Activated naive CD4-positive, alpha-beta T cell (primary cell): ENCODE measurements at places on chromosomes 2 and 18.

- no peak for DNase-seq
These were observed 191.2 kb upstream of the LRRTM4 start for GRCh38 chr2:77713412-77713811.

- DNase-seq, result peak; percentile 49
These were observed 606 bp downstream of the AGBL5 start for GRCh38 chr2:27051902-27052645.

DNA sequence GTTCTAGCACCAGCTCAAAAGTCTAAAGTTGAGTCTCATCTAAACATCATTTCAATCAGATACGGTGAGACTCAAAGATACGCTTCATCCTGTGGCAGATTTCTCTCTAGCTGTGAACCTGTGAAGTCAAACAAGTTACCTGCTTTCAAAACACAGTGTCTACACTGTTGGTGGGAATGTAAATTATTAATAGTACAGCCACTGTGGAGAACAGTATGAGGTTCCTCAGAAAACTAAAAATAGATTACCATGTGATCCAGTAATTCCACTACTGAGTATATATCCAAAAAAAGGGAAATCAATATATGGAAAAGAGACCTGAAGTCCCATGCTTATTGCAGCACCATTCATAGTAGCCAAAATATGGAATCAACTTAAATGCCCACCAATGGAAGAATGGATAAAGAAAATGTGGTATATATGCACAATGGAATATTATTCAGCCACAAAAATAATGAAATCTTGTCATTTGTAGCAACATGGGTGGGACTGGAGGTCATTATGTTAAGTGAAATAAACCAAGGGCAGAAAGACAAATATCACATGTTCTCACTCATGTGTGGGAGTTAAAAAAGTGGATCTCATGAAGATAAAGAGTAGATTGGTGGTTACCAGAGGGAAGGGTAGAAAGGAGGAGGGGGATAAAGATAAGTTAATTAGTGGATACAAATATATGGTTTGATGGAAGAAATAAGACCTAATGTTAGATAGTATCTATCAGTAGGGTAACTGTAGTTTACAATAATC is 11.7 kb downstream of the UBR3 start:
- no peak for DNase-seq

GRCh38 chr18:13223311-13224143 is 5.0 kb downstream of the LDLRAD4 start:
- no peak for DNase-seq

- DNase-seq, result no peak
These were observed 59.3 kb downstream of the EMILIN2 start for GRCh38 chr18:2905854-2906703.

- DNase-seq, result no peak
These were observed 23.9 kb upstream of the FRZB start for GRCh38 chr2:182890305-182890704.

DNA sequence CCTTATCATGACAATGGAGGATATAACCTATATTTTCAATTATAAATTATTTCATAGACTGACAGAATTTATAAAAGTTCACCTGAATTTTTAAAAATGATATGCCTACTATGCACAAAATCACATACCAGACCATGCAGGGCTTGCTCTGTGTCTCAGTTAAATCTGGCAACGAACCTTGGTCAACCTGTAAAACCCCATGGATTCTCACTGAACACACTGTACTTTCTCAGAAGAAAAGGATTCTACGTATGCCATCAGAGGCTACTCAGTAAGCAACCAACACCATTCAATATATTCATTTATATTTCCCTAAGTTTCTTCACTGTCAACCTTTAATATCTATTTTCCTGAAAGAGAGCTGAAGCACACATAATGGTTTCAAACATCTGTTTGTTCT is 52.4 kb downstream of the NRXN1 start:
- DNase-seq, result no peak

GRCh38 chr2:222025881-222026271 is 272.9 kb downstream of the PAX3 start:
- DNase-seq, result no peak

DNA sequence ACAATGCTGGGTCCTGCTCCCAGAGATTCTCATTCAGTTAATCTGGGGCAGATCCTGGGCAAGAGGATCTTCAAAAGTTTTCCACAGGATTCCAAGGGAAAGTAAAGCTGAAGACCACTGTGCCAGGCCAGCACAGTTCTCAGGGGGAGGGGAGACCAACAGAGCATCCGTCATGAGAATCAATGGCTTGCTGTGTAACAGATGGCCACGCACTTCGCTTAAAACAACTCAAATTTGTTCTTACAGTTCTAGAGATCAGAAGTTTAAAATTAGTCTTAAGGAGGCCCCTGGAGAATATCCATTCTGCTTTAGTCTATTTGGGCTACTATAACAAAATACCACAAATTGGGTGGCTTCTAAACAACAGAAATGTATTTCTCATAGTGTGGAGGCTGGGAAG is 17.4 kb upstream of the SEH1L start:
- no peak for DNase-seq

DNA sequence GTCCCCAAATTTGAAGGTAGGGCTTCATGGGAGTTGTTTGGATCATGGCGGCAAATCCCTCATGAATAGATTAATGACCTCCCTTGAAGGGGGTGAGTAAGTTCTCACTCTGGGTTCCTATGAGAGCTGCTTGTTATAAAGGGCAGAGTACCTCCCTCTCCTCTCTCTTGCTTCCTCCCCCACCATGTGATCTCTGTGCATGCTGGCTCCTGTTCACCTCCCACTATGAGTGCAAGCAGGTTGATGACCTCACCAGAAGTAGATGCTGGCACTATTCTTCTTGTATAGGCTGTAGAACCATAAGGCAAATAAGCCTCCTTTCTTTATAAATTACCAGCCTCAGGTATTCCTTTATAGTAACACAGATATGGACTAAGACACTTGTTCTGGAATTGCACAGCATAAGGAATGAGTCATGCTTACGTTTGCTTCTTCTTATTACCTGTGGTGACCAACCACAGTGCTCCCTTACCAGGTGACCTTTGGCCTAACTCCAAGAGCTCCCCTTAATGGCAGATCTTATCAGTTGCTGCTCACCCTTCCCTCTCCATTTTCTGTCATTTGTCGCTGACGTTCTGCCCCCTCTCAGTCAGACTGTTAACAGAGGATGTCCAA is 559.5 kb upstream of the GCFC2 start:
- no peak for DNase-seq

DNA sequence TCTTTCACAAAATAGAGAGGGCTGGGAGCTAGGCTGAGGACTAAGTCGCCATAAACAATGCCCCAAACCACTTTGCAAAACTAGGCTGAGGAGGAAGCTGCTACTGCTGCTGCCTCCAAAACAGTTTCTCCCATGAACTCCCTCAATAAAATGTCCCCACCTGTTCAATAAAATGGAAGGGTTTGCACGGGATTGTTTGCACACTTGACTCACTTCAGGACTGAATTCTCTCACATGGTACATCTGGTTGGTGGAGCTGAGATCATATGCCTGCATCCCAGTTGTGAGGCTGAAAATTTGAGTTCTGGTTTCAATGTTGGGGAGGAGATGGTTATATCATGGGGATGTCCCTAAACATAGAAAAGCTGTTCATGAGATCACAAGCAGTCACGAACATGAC is 26.5 kb downstream of the NCKAP5 start:
- no peak for DNase-seq

DNA sequence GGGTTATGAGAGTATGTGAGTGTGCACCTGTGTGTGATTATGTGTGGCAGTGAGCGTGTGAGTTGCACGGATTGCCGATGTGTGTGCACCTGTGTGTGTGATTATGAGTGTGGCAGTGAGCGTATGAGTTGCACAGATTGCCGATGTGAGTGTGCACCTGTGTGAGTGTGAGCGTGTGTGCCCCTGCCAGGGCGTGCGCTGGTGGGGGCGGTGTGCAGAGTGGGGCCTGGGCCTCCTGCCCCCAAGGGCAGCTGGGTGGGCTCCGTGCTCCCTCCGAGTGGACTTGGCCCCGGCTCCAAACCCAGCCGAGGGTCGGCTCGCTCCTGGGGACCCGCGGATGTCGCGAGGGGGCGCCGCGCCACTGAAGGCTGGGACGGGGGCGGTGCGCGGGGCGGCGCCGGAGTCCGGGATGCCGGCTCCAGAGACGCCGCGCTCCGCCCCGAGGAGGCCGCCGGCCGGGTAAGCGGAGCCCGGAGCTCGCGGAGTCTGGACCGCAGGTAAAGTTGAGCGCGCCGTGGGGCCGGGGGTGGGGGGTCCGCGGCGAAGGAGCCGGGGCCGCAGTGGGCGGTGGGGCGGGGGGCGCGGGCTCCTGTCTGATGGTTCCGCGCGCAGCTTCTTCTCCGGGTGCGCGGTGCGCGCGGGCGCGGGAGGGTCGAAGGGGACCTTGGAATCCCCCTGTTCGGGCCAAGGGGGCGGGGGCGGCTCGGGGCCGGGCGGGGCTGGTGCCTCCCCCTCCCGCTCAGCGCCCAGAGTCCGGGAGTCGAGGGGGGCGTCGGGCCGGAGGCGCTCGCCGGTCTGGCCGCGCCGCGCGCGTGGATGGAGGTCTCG is at the start of gene KCNG2:
KCNG2 (plus strand) TSS at position 421 of the 828 bp plus-strand sequence. CDS start 65,730 bp downstream, outside the sequence.
- peak; percentile 27 for DNase-seq

- no peak for DNase-seq
These were observed 51.5 kb downstream of the PLEKHB2 start for GRCh38 chr2:131156452-131157149.

GRCh38 chr18:63443829-63444228 is 21.6 kb upstream of the VPS4B start:
- no peak for DNase-seq

- peak; percentile 28 for DNase-seq
These were observed 500 bp downstream of the CCNYL1 start for GRCh38 chr2:207711750-207712530.

DNA sequence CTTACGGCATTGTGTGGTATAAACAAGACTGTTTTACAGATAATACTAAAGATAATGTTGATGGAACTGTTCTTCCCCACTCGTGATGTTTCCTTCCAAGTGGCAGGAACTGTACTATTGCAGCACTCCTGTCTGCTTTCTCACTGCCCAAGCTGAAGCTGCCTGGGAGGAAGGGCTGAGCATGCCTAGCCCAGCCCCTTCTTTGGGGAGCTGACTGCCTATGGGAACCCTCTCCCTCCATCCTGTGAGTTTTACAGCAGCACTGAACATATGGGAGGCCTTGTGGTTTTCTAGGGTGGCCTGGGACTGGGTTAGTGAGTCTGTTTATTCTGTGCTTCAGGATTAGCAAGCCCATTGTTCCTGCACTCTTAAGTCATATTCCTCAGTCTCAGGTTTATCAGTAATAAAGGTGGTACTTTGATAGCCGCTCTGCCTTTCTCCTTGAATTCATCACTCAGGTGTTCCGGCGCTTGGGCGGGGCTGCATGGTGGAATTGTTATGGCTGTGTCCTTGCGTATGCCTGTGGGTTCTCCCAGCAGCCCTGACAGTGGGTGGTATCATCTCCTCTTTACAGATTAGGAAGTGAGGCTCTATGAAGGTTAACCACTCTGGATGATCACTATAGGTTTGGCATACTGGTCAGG is 379.7 kb downstream of the PTPRM start:
- no peak for DNase-seq

GRCh38 chr18:77866351-77866750 is 616.7 kb downstream of the GALR1 start:
- DNase-seq, result no peak

- DNase-seq, result no peak
These were observed 69.1 kb upstream of the MAP4K3 start for GRCh38 chr2:39506215-39506614.

DNA sequence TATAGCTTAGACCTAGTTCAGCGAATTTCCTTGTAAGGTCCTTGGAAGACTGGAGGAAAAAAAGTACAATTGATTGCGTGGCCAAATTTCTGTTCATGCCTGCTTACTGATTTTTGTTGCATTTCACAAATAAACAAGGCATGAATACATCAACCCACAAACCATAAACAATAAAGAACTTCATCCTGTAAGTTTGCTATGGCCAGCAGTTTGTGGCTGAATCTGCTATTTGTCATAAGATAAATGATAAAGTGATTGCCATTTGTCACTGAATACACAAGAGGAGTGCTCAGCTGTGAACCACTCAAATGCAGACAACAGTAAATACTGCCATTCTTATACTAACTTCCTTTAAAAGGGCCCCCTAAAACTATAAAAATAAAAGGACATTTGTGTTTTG is 259.5 kb downstream of the CCDC178 start:
- no peak for DNase-seq

DNA sequence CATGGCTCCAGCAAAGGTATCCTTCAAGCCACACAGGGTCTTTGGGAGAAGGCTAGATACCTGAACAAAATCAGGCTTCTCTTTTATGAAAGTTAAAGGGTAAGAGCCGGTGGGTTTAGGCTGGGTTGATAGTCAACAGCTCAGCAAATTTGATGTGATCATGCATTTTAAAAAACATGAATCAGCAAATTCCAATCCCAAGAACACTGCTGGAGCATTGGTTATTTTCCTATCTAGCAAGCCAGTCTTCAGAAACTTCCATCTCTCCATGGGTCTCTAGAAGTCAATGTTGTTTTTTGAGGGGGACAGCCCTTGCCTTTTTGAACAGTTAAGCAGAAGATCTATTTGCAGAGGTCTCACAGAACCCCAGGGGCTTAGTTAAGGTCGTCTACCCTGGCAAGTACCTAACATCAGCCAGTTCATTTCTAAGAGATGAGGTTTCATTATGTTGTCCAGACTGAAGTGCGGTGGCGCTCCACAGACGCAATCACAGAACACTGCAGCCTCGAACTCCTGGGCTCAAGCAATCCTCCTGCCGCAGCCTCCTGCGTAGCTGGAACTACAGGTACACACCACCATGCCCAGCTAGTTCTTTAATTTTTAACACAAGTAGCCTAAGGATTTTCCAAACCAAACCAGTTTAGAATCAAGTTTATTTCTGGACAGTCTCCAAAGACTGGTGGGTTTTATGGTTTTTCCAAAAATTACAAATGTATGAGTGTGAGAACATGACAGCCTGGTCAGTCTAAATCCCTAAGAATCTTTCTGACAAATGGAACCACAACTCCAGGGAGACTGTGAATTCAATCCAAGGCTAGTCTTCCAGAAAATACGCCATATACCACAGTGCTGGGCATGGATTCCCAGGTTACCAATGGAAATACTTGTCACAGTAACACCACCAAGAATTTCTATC is 4.1 kb upstream of the ZCCHC2 start:
- no peak for DNase-seq

DNA sequence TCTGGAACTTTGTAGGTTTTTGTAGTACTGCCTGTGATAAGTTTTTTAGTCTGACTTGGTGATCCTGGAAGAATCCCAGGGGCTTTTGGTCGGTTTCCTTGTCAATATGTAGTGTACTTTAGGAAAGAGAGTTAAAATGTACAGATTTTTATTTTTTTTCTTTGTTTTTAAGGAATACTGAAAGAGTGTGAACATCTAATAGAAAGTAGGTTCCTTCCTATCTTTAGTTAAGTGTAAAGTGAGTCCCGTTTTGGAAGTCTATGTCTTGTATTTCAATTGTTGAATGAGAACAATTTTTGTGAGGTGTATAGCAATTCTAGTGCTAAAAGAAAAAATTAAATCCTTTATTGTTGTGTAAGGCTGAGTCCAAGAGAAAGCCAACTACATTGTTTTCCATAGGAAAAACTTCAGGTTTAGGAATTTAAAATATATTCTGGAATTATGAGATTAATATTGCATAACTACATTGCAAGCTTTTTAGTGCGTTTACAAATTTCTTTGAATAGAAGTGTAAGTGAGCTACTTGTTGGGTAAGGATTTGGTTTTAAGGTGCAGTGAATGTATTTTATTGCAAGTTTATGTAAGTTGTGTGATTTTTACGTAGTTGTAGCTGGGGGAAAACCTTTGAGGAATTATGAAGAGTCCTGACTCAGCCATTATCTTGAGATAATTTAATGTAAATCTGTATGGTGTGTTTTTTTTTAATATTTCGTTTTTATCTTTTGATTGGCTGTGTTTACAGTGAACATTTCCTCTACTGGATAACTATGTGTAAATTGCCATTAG is 1.7 kb downstream of the VAPA start:
- DNase-seq, result no peak
